B cell (primary cell): ENCODE measurements at places on chromosomes 5 and 9.

GRCh38 chr5:67119010-67119409, 77.6 kb downstream of the CD180 start:
- DNase-seq: no peak
- no peak overlapping the region for H3K27ac ChIP-seq
- no peaks in the 10 kb centered on the region for H3K36me3 ChIP-seq
- H3K4me1 ChIP-seq: no peaks in the 10 kb centered on the region

- peak overlapping the region; percentile 54 for H3K27ac ChIP-seq
- H3K27me3 ChIP-seq: no peaks in the 10 kb centered on the region
- peaks cover 5% of the 10 kb centered on the region for H3K36me3 ChIP-seq
- H3K4me3 ChIP-seq: peak overlapping the region; percentile 0
Observed at GRCh38 chr5:119287547-119288111, 68.2 kb upstream of the TNFAIP8 start.

- no peak overlapping the region for H3K4me3 ChIP-seq
- no peaks in the 10 kb centered on the region for H3K4me1 ChIP-seq
- no peak overlapping the region for H3K27ac ChIP-seq
- H3K27me3 ChIP-seq: no peaks in the 10 kb centered on the region
- H3K36me3 ChIP-seq: no peaks in the 10 kb centered on the region
- DNase-seq: no peak
Observed at GRCh38 chr5:9774472-9775079, 144.4 kb upstream of the TAS2R1 start.

GRCh38 chr9:90029996-90030395, 425.2 kb downstream of the GADD45G start:
- H3K4me3 ChIP-seq: no peak overlapping the region
- H3K27ac ChIP-seq: no peak overlapping the region
- H3K36me3 ChIP-seq: no peaks in the 10 kb centered on the region
- peaks cover 16% of the 10 kb centered on the region for H3K4me1 ChIP-seq
- H3K27me3 ChIP-seq: no peaks in the 10 kb centered on the region
- no peak for DNase-seq

GRCh38 chr5:58133631-58134296, 326.1 kb downstream of the PLK2 start:
- H3K4me3 ChIP-seq: no peak overlapping the region
- H3K36me3 ChIP-seq: no peaks in the 10 kb centered on the region
- H3K4me1 ChIP-seq: no peaks in the 10 kb centered on the region
- H3K27ac ChIP-seq: no peak overlapping the region

GRCh38 chr9:91320299-91320698, 41.4 kb downstream of the AUH start:
- no peaks in the 10 kb centered on the region for H3K36me3 ChIP-seq
- no peaks in the 10 kb centered on the region for H3K27me3 ChIP-seq
- H3K4me3 ChIP-seq: no peak overlapping the region
- no peak overlapping the region for H3K27ac ChIP-seq

- no peak overlapping the region for H3K4me3 ChIP-seq
- H3K36me3 ChIP-seq: peaks cover 4% of the 10 kb centered on the region
- DNase-seq: no peak
- H3K4me1 ChIP-seq: peaks cover 47% of the 10 kb centered on the region
Observed at GRCh38 chr9:90843525-90843924, 41.9 kb downstream of the SYK start.

DNA sequence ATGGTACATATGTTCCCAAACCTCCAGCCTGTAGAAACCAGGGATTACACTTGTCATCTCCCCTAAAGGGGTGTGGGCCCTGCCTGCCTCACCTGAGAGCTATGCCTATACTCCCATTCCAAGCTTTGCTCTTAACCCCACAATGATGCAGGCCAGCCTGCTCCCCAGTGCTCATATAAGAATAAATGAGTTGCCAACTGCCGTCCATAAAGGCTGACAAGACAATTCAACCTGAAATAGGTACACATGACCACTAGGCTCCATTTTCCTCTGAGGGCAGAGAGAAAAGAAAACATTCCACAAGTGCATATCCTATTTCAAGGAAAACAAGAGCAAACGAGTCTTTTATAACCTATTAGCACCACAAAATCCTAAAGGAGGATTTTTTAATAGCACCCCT, 28.4 kb downstream of the SKP1 start:
- H3K4me1 ChIP-seq: no peaks in the 10 kb centered on the region
- no peak overlapping the region for H3K4me3 ChIP-seq
- no peak for DNase-seq
- H3K27me3 ChIP-seq: no peaks in the 10 kb centered on the region
- no peak overlapping the region for H3K27ac ChIP-seq

GRCh38 chr9:98709968-98710965, 1.5 kb upstream of the GABBR2 start:
- H3K27me3 ChIP-seq: peaks cover 11% of the 10 kb centered on the region
- H3K36me3 ChIP-seq: no peaks in the 10 kb centered on the region
- H3K27ac ChIP-seq: no peak overlapping the region
- no peak overlapping the region for H3K4me3 ChIP-seq
- no peak for DNase-seq

GRCh38 chr9:95666096-95666784, 149.5 kb upstream of the PTCH1 start:
- H3K27ac ChIP-seq: no peak overlapping the region
- DNase-seq: no peak
- H3K27me3 ChIP-seq: no peaks in the 10 kb centered on the region
- H3K4me1 ChIP-seq: no peaks in the 10 kb centered on the region

- H3K4me1 ChIP-seq: no peaks in the 10 kb centered on the region
- no peak overlapping the region for H3K27ac ChIP-seq
- H3K4me3 ChIP-seq: no peak overlapping the region
- H3K36me3 ChIP-seq: no peaks in the 10 kb centered on the region
Observed at GRCh38 chr9:138117836-138118235, 240.3 kb downstream of the CACNA1B start.

DNA sequence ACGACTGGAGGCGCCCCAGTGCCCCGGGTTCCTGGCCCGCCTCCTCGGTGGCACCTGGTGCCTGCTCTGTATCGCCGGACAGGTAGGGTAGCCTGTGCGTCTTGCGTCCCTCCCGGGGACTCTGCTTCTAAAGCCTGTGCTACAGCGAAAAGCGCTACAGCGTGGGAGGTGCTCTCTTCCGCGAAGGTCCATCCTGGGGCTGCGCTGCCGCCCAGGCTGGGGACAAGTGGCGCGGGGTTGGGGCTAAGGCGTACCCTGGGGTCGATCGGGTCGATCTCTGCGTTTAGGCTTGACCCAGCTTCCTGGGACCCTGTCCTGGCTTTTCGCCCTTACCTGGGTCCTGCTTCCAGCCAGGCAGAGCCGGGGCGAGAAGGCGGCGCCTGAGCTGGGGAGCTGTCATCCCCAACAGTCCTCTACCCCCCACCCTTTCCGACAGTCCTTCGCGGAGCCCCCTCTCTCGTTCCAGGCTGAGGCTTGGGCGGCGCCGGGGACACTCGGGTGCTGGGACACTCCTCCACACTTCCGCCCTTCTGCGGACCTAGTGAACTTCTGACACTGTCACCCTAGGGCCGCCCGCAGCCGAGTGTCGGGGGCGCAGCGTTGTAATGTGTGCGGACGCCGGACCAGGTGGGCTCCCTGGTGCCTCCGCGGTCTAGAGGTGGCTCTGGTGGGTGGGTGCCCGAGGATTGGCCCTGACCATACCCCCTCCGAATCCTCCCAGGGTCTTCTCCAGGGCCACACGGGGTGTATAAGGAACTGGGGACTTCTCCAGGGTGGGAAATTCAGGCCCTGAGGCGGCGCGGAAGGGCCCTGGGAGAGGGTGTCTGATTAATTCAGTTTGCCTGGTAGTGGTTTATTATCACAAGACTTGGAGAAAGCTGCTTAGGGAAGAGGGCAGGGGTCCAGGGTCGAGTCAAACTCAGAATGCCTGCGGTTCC, 328.2 kb downstream of the SH3GL2 start:
- DNase-seq: no peak
- no peaks in the 10 kb centered on the region for H3K4me1 ChIP-seq
- H3K36me3 ChIP-seq: no peaks in the 10 kb centered on the region
- no peak overlapping the region for H3K27ac ChIP-seq

DNA sequence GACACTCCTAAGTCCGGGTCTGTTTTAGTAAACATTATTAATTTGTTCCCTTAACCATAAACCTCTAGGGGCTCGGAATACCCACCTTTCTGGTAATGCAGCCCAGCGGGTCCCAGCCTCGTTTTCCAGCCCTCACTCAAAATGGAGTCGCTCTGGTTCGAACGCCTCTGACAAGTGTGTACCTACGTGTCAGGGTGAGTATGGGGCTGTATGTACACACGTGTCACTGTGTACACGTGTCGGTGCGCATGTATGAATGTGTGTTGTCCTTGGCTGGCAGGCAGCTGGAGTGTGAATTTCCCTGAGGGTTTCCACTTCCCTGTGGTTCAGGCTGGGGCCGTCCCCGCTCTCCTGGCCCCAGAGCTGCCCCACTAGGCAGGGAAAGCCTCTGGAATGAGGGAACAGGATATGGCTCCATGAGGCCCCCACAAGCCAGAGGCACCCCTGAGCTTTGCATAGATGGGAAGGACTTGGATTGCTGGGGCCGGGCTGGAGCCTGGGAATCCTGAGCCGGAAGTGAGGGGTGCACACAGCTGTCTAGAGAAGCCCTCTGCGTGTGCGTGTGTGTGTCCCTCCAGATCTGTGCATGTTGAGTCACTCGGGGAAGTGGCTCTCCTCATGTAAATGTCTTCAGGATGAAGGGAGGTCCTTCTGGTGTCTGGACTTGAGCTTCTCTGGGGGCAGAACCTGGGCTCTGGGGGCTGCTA, 160.8 kb upstream of the IER5L start:
- peaks cover 30% of the 10 kb centered on the region for H3K4me1 ChIP-seq
- H3K27me3 ChIP-seq: no peaks in the 10 kb centered on the region
- H3K36me3 ChIP-seq: no peaks in the 10 kb centered on the region
- H3K4me3 ChIP-seq: no peak overlapping the region
- DNase-seq: no peak

GRCh38 chr5:83000428-83000827, 76.8 kb downstream of the TMEM167A start:
- no peaks in the 10 kb centered on the region for H3K27me3 ChIP-seq
- no peak overlapping the region for H3K4me3 ChIP-seq
- no peak overlapping the region for H3K27ac ChIP-seq
- H3K36me3 ChIP-seq: no peaks in the 10 kb centered on the region
- no peaks in the 10 kb centered on the region for H3K4me1 ChIP-seq
- no peak for DNase-seq

GRCh38 chr5:175032741-175033151, 308.4 kb downstream of the MSX2 start:
- no peaks in the 10 kb centered on the region for H3K27me3 ChIP-seq
- no peak overlapping the region for H3K4me3 ChIP-seq
- H3K27ac ChIP-seq: no peak overlapping the region
- H3K36me3 ChIP-seq: no peaks in the 10 kb centered on the region
- no peaks in the 10 kb centered on the region for H3K4me1 ChIP-seq
- no peak for DNase-seq

GRCh38 chr9:132409828-132410528, at the start of gene CFAP77:
Gene CFAP77 (plus strand): TSS chr9:132410211. CDS start chr9:132410272, 61 bp downstream.
- peak within 1 kb of the TSS; percentile 1 for H3K4me3 ChIP-seq
- H3K27me3 ChIP-seq: peaks cover 34% of the 10 kb centered on the region
- H3K36me3 ChIP-seq: no peaks in the 10 kb centered on the region
- peak; percentile 83 for DNase-seq
- H3K4me1 ChIP-seq: peaks cover 46% of the 10 kb centered on the region
- H3K27ac ChIP-seq: no peak within 1 kb of the TSS

- H3K4me1 ChIP-seq: no peaks in the 10 kb centered on the region
- H3K27me3 ChIP-seq: peaks cover 15% of the 10 kb centered on the region
- no peak overlapping the region for H3K27ac ChIP-seq
Observed at GRCh38 chr5:176789873-176790615, 20.3 kb upstream of the UNC5A start.

GRCh38 chr5:114297915-114298314, 64.0 kb upstream of the KCNN2 start:
- H3K27ac ChIP-seq: no peak overlapping the region
- no peak for DNase-seq
- no peaks in the 10 kb centered on the region for H3K4me1 ChIP-seq
- no peaks in the 10 kb centered on the region for H3K36me3 ChIP-seq
- H3K27me3 ChIP-seq: no peaks in the 10 kb centered on the region
- no peak overlapping the region for H3K4me3 ChIP-seq

- no peak overlapping the region for H3K27ac ChIP-seq
- H3K36me3 ChIP-seq: no peaks in the 10 kb centered on the region
- H3K4me3 ChIP-seq: no peak overlapping the region
- H3K4me1 ChIP-seq: no peaks in the 10 kb centered on the region
- no peaks in the 10 kb centered on the region for H3K27me3 ChIP-seq
Observed at GRCh38 chr9:22522206-22522740, 75.6 kb downstream of the DMRTA1 start.

DNA sequence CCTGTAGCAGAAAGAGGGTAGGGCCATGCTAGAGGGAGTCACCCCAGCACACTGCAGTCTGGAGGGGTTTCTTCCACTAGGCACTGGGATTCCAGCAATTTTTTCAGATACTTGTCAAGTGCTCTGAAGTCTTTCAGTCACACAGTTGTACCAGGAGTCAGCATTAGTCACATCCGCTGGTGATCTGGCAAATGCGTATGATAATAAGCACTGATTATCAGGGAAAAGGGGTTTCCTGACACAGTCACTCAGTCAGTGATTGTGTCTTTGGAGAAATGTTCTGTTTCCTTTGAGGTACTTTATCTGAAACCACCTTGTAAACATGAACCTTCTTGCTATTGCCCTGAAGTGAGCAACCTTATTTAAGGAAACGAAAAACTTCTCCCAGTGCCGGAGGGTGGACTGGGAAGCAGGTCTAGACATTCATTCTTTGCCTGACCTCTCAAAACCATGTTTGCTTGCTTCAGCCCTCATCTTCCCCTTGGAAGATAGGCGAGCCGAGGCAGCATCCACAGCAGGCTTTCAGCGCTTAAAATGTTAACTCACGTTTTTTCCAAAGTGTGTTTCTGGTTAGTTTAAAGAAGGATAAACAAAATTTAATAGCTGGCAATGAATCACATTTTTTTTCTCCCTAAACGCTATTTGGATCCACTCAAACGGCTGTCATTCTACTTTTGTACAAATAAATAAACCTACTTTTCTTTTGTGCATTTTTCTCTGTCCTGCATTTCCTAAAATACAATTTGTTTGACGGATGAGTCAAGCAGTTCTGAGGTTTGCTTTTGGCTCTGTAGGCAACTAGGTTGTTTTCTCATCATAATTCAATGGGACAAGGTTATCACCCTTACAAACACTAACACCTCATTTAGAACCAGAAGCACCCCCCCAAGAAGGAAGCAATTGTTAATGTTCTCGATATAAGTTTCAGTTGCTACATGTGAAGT, 77.7 kb downstream of the FOXD1 start:
- no peak overlapping the region for H3K27ac ChIP-seq
- no peaks in the 10 kb centered on the region for H3K36me3 ChIP-seq
- no peak for DNase-seq
- H3K4me1 ChIP-seq: no peaks in the 10 kb centered on the region
- no peak overlapping the region for H3K4me3 ChIP-seq
- peaks cover 7% of the 10 kb centered on the region for H3K27me3 ChIP-seq

GRCh38 chr5:61142811-61143210, 19.5 kb downstream of the SMIM15 start:
- DNase-seq: no peak
- no peak overlapping the region for H3K27ac ChIP-seq
- no peaks in the 10 kb centered on the region for H3K36me3 ChIP-seq
- no peaks in the 10 kb centered on the region for H3K4me1 ChIP-seq

- H3K27me3 ChIP-seq: no peaks in the 10 kb centered on the region
- no peak overlapping the region for H3K27ac ChIP-seq
- DNase-seq: no peak
Observed at GRCh38 chr5:1548702-1549474, 25.1 kb upstream of the LPCAT1 start.
